ENCODE measurements at places on chromosomes 6 and 20.

GRCh38 chr6:453152-453551, 61.6 kb downstream of the IRF4 start:
- peak; percentile 59 for DNase-seq

- no peak for DNase-seq
Measured at GRCh38 chr6:33954453-33954852, 150.7 kb upstream of the MLN start.

GRCh38 chr6:161444464-161444863, 170.6 kb upstream of the AGPAT4 start:
- peak; percentile 75 for DNase-seq

- DNase-seq = no peak
Measured at GRCh38 chr6:8172530-8172929, 70.2 kb upstream of the EEF1E1 start.

GRCh38 chr6:14212632-14213031, 95.1 kb downstream of the CD83 start:
- no peak for DNase-seq

Data from GM23248 (cell line).